ENCODE measurements at places on chromosomes 12 and 14. TPM values are rescaled to one million over a fixed set of nuclear protein-coding genes. Genes with fewer than 3 reads are reported as not detected.

Gene DAO
- not detected for total RNA-seq

DNA sequence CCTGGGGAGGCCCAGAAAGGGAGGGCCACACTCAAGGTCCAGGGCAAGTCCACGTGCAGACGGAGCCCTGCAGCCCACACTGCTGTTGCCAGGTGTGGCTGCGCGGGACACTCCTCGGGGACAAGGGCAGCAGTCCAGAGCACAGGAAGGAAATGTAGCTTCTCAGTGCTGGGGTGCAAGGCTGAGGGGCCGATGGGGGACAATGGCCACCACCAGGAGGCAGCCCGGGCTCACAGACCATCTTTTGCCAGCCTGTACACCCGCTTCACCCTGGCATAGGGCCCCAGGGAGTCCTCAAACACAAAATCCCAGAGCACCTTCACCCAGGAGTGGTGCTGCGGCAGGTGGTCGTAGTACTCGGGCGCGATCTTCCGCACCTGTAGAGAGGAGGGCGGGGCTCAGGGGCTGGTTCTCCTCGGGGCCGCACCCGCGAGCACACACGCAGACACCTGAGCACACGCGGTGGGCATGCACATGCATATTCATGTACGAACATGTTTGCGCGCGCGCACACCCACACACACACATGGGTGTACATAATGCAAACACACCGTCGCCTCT, 12.8 kb downstream of the DEGS2 start:
- H3K36me3 ChIP-seq = no peaks in the 10 kb centered on the region
- no peak overlapping the region for H3K27ac ChIP-seq
- no peak overlapping the region for H3K4me3 ChIP-seq
- peaks cover 12% of the 10 kb centered on the region for H3K4me1 ChIP-seq
- DNase-seq = no peak

DNA sequence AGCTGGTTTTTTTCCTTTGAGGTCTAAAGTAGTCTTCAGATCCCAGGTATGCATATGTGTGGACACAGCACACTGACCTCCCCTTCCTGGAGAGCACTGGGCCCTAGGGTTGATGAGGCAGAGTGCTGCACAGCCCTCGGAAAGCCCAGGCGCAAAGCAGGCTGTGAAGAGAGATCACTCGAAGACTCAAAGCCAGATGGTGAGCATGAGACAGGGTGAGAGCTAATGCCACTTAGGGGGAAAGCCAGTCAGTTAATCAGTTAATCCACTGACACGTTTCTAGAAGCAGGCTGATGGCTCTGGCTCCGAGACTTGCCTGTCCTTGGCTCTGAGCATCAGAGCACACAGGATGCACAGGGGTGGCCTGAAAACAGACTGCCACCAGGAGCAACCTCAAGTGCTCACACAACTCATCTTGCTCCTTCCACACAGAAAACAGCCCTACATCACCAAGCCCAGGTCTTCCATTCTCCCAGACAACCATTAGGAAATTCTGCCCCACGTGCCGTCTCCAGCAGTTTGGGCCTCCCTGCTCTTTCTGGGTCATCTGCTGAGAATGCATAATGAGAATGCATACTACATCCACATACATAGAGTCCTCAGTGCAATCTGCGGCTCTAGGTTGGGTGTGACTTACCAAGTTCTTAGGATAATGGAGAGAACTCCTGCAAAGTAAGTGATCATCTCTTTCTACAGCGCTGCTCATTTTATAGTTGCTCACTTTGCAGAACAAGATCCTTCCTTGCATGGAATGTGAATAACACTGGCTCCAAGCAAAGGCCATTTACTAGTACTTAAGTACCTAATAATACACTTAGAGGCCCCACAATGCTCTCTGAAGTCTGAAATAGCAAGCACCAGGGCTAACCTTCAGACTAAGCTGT, 12.0 kb downstream of the AQP6 start:
- no peak overlapping the region for H3K4me3 ChIP-seq
- peaks cover 26% of the 10 kb centered on the region for H3K36me3 ChIP-seq
- DNase-seq = no peak
- no peaks in the 10 kb centered on the region for H3K27me3 ChIP-seq
- no peak overlapping the region for H3K27ac ChIP-seq

GRCh38 chr12:19190292-19191031, 60.9 kb downstream of the PLEKHA5 start:
- peaks cover 5% of the 10 kb centered on the region for H3K4me1 ChIP-seq
- H3K36me3 ChIP-seq = no peaks in the 10 kb centered on the region
- H3K27me3 ChIP-seq = no peaks in the 10 kb centered on the region
- DNase-seq = peak; percentile 8
- no peak overlapping the region for H3K27ac ChIP-seq

Gene CCDC60
- not detected for total RNA-seq

DNA sequence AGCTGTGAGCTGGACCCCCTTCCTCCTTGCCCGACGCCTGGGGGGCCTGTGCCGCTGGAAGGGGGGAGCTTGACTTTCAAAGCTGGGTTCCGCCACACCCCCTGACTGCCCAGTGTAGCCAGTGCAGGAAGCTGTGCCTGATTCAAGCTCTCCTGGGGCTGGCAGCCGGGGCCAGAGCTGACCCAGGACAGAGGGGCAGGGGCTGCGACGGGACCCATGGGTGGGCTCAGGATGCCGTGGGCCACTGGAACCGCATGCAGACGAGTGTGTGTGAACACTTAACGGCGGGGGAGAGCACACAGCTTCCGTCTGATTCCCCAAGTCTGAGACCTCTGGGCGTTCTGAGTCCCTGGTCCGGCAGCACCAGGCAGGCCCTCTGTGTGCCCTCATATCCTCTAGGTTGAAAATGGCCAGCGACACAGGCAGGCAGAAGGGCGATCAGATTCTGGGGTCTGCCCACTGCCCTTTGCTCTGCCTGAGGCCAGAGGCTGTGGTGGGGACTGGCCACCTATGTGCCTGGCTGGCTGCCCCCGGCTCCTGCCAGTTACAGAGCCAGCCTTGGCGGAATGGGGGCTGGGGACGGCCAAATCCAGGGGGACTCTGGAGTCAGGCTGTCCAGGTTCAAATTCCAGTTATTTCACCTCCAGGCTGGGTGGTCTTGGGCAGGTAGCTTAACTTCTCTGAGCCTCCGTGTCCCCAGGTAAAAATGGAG, 54.0 kb downstream of the CYP46A1 start:
- H3K36me3 ChIP-seq = no peaks in the 10 kb centered on the region
- H3K27ac ChIP-seq = no peak overlapping the region
- peak overlapping the region; percentile 79 for H3K4me3 ChIP-seq
- no peaks in the 10 kb centered on the region for H3K27me3 ChIP-seq
- no peak for DNase-seq
- peaks cover 14% of the 10 kb centered on the region for H3K4me1 ChIP-seq

Gene P2RX2
- total RNA-seq = not detected

DNA sequence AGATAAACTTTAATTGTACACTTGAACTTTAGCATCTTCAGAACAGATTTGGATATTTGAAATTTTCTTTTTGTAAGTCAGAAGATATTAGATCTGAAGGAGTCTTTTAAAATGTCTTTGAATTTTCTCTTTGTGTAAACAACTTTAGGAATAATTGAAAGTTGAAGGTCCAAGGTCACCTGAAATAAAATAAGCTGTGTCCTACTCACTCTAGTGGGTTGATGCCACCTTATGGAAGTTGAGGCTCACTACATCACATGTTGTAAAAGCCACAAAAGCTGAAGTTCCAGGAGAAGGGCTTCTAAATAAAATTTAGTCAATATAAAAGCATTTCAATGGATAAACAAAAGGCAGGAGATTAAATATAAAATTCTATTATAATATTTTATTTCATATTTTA, 122.0 kb upstream of the ATXN7L3B start:
- H3K4me3 ChIP-seq = no peak overlapping the region
- H3K4me1 ChIP-seq = 0 out of 2 replicates have a peak, but pooled peaks cover 5% of the 10 kb centered on the region
- no peak overlapping the region for H3K27ac ChIP-seq
- H3K36me3 ChIP-seq = no peaks in the 10 kb centered on the region

- peak overlapping the region; percentile 88 for H3K4me3 ChIP-seq
- peak overlapping the region; percentile 77 for H3K27ac ChIP-seq
- peaks cover 55% of the 10 kb centered on the region for H3K36me3 ChIP-seq
- no peak for DNase-seq
- H3K4me1 ChIP-seq = peaks cover 39% of the 10 kb centered on the region
- no peaks in the 10 kb centered on the region for H3K27me3 ChIP-seq
Observed at GRCh38 chr12:56723352-56723751, 1.7 kb downstream of the NACA start.

Gene LALBA
- not detected for total RNA-seq

Gene TAS2R9
- total RNA-seq = not detected

DNA sequence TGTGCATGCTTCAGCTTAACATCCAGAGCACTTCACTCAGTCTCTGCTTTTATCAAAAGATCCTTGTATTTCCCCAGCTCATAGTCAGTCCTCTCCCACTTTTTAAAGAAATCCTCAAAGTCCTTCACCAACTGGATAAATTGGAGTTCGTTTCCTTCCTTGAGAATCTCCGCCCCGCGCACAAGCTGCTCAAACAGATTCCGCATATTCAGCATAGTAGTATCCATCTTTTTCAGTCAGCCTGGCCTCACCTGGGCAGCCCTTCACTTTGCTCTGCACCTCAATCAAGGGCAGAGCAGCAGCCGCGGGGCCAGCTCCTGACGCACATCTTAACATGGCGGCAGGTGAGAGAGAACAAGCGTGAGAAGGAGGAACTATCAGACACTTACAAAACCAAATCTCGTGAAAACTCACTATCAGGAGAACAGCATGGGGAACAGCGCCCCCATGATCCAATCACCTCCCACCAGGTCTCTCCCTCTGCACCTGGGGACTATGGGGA, 14.3 kb upstream of the DBX2 start:
- H3K36me3 ChIP-seq = no peaks in the 10 kb centered on the region
- H3K4me1 ChIP-seq = no peaks in the 10 kb centered on the region
- DNase-seq = no peak
- no peak overlapping the region for H3K4me3 ChIP-seq
- H3K27me3 ChIP-seq = peaks cover 56% of the 10 kb centered on the region

DNA sequence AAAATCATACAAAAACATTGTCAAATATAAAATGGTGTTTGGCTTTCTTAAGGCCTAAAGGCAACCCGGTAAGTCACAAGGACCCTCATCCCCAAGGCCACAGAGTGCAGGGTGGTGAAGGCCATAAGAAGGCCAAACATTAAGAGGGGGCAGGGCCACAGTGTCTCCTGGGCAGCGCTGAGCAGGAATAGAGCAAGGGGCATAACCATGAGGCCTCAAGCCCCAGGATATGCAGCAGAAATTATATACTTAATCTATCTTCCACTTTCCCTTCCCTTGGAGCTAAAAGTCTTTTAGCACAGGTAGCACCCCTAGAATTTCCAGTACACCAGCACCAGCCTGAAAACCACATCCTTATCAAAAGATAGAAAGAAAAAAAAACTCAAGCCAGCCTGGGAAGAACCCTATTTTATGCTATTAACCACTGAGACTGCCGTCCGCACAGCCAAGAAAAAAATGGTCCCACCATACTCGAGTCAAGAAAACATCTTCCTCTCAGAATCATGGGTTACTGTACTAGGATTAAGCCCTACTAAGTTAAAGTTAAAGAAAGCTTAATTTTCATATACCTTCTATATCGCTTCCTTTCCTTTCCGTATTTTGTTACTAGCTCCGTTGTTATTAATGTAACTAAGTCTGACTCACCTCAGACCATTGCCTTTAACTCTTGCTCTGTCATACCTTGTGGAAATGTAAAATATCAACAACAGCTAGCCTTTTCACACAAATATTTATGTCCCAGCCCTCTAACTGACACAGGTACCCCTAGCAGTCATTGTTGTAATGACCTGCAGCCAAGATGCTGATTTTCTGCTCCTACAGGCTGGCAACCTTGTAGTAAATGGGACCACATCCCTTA, 20.1 kb downstream of the KLRK1 start:
- no peak overlapping the region for H3K4me3 ChIP-seq
- H3K4me1 ChIP-seq = peaks cover 15% of the 10 kb centered on the region
- DNase-seq = no peak
- no peaks in the 10 kb centered on the region for H3K36me3 ChIP-seq

- no peaks in the 10 kb centered on the region for H3K36me3 ChIP-seq
- DNase-seq = no peak
- peaks cover 65% of the 10 kb centered on the region for H3K27me3 ChIP-seq
Observed at GRCh38 chr12:108282676-108283075, 56.4 kb downstream of the CMKLR1 start.

DNA sequence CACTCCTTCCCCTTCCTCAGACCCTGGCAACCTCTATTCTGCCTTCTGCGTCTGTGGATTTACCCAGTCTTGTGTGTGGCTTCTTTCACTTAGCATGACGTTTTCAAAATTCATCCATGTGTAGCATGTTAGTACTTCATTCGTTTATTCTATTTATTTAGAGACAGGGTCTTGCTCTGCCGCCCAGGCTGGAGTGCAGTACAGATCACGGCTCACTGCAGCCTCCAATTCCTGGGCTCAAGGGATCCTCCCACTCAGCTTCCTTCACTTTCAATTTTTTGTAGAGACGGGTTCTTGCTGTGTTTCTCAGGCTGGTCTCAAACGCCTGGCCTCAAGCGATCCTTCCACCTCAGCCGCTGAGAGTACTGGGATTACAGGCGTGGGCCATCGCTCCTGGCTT, 37.0 kb downstream of the B4GALNT3 start:
- no peak overlapping the region for H3K4me3 ChIP-seq
- no peaks in the 10 kb centered on the region for H3K36me3 ChIP-seq
- H3K27me3 ChIP-seq = no peaks in the 10 kb centered on the region
- no peak for DNase-seq
- H3K27ac ChIP-seq = peak overlapping the region; percentile 73
- peaks cover 15% of the 10 kb centered on the region for H3K4me1 ChIP-seq

DNA sequence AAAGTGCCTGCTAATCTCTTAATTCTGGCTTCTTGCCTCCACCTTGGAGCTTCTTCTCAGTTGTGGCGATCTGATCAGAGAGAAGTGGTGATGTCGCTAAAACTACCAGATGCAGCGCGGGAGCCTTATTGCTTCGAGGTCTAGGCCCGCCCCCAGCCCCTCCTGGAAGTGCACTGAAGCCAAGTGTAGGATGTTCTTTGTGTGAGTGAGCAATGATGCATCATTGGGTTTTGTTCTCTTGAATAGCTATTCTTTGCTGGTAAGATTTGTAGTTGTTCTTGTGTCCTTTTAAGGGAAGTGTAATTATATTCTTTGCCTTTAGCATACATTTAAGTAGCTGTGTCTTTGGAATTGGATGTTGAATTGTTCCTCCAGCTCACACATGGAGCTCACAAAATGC, 35.8 kb downstream of the MTHFD1 start:
- DNase-seq = peak; percentile 55
- H3K27me3 ChIP-seq = no peaks in the 10 kb centered on the region
- peak overlapping the region; percentile 18 for H3K27ac ChIP-seq
- H3K36me3 ChIP-seq = peaks cover 66% of the 10 kb centered on the region

Gene PRKD1
- 3.0 TPM for total RNA-seq

DNA sequence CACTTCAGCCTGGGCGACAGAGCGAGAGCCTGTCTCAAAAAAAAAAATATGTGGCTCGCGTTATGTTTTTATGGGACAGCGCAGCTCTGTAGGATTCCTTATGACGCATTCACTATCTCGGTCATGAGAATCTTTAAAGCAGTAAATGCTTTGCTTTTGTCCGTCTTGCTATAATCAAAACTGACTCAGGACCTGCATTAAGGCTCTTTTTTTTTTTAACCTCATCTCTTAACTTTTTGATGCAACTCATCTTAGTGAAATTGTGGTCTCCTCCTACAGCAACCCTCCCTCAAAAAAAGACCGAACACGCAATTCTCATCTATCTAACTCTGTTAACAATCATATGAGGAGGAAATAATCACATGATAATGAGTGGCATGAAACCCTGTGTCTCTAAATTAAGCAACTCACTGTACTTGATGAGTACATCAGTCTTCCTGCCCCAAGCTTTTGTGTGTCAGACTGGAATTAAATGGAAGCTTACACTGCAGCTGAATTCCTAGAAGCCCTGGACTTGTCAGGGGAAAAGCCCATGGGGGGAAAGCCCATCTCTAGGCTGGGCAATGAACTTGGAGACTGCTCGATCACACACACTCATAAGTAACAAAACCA, 4.3 kb downstream of the P2RX4 start:
- no peak for DNase-seq
- H3K4me3 ChIP-seq = peak overlapping the region; percentile 14
- no peaks in the 10 kb centered on the region for H3K27me3 ChIP-seq
- peaks cover 36% of the 10 kb centered on the region for H3K4me1 ChIP-seq
- H3K36me3 ChIP-seq = no peaks in the 10 kb centered on the region
